ENCODE measurements at places on chromosomes 16 and 17.

DNA sequence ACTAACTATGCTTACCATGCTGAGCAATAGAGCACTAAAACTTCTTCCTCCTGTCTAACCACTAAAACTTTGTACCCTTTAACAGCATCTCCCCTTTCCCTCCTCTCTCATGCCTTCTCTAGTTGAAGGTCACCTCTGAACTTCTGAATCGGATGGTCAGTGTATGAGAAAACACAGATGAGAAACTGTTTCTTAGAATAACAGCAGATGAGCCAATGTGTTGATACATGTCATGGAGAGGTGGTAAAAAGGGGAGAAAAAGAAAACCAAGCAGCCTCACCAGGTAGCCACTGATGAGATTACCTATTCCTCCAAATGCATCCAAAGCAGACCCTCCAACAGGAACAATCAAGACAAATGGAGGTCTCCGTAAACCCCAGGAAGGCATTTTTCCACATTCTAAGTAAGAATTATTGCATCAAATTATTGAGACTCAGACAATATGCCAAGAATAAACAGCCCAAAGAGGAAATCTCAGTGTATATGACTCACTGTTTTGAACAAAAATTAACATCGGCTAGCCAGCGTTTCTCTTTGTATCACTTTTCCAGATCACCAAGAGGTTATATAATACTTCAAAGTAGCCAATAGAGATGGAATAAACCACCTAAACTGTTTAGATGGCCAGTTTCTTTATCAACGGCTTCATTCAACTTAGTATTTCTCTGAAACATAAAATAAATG, 793.3 kb upstream of the SOX9 start:
- H3K36me3 ChIP-seq = no peaks in the 10 kb centered on the region
- no peak for DNase-seq
- no peaks in the 10 kb centered on the region for H3K4me1 ChIP-seq
- no peak overlapping the region for H3K4me3 ChIP-seq
- no peak overlapping the region for H3K27ac ChIP-seq

DNA sequence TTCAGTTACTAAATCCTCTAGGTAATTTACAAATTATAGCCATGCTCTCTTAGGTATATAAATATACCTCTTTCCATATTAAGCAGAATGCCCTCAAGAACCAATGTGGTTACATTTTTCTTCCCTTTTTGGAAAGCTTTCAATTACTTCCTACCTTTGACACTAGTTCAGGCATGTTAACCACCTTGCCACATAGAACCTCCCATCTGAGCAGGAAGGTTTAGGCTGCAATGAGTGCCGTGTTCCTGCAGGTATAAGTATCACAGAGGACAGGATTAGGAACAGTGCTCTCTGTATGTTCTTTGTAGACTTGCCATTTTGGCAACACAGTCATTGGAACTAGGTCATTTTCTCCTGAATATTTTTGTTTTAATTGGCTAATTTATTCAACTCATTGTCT, 20.1 kb downstream of the KRT25 start:
- no peaks in the 10 kb centered on the region for H3K4me1 ChIP-seq
- DNase-seq = no peak
- no peak overlapping the region for H3K27ac ChIP-seq
- no peak overlapping the region for H3K4me3 ChIP-seq
- no peaks in the 10 kb centered on the region for H3K36me3 ChIP-seq

- H3K4me1 ChIP-seq = no peaks in the 10 kb centered on the region
- H3K4me3 ChIP-seq = no peak overlapping the region
- DNase-seq = no peak
- no peaks in the 10 kb centered on the region for H3K27me3 ChIP-seq
Measured at GRCh38 chr16:1050516-1050915, 22.0 kb upstream of the SSTR5 start.

GRCh38 chr17:9120471-9120870, 99.2 kb downstream of the NTN1 start:
- H3K27ac ChIP-seq = no peak overlapping the region
- H3K27me3 ChIP-seq = no peaks in the 10 kb centered on the region
- no peak overlapping the region for H3K4me3 ChIP-seq
- H3K4me1 ChIP-seq = peaks cover 7% of the 10 kb centered on the region

GRCh38 chr17:61284746-61285145, 114.9 kb upstream of the TBX2 start:
- peaks cover 17% of the 10 kb centered on the region for H3K4me1 ChIP-seq
- DNase-seq = no peak
- H3K27me3 ChIP-seq = no peaks in the 10 kb centered on the region
- no peak overlapping the region for H3K4me3 ChIP-seq
- no peak overlapping the region for H3K27ac ChIP-seq

DNA sequence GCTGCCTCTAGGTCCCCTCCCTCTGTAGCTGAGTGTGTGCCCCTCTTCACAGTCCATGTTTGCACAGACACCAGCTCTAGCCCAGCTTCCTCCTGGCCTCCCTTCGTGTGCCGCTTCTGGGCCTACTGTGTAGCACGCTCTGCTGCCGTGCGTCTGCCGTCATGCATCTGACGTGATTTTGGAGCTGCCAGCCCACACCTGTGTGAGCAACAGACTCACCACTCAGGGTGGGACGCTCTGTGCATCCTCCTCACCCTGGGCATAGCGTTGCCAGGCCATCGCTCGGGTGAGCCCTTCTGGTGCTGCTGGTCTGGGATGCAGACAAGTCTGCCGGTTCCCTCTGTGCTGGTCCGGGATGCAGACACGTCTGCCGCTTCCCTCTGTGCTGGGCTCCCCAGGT, 39.4 kb upstream of the ZNF750 start:
- peaks cover 80% of the 10 kb centered on the region for H3K4me1 ChIP-seq
- H3K27me3 ChIP-seq = no peaks in the 10 kb centered on the region
- H3K36me3 ChIP-seq = peaks cover 30% of the 10 kb centered on the region
- no peak for DNase-seq

DNA sequence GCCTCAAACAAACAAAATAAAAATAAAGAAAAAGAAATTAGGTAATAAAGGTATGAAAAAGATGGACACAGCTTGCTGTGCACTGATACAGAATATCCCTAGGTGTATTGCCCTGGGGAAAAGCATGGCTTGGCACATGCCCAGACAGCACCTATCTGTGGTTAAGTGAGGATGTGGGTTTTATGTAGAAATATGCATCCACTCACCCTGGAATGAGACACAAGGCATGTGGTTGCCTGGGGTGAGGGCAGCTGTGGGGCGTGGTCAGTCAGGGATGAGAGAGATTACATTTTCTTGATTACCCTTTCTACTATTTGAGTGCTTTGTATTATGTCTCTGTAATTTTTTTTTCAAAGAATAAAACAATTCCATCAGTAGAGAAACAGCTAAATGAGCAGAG, 6.9 kb downstream of the PLLP start:
- H3K4me1 ChIP-seq = peaks cover 46% of the 10 kb centered on the region
- peak; percentile 82 for DNase-seq
